ENCODE measurements at places on chromosomes 12 and 14.

DNA sequence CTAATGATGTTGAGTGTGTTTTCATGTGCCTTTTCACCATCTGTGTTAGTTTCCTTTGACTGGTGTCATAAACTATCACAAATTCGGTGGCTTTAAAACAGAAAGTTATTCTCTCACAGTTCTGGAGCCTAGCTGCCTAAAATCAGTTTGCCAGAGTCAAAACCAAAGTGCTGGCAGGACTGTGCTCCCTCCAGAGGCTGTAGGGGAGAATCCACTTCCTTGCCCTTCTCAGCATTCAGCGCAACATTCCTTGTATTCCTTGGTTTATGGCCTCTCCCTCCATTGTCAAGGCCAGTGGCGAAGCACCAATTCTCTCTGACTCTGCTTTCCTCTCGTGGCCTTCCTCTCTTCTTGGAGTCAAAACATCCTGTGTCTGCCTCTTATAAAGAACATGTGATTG is 174.2 kb upstream of the PDE3A start:
- H3K36me3 ChIP-seq, result no peaks in the 10 kb centered on the region
- no peak overlapping the region for H3K4me3 ChIP-seq
- H3K4me1 ChIP-seq, result no peaks in the 10 kb centered on the region
- no peak overlapping the region for H3K27ac ChIP-seq
- DNase-seq, result no peak

DNA sequence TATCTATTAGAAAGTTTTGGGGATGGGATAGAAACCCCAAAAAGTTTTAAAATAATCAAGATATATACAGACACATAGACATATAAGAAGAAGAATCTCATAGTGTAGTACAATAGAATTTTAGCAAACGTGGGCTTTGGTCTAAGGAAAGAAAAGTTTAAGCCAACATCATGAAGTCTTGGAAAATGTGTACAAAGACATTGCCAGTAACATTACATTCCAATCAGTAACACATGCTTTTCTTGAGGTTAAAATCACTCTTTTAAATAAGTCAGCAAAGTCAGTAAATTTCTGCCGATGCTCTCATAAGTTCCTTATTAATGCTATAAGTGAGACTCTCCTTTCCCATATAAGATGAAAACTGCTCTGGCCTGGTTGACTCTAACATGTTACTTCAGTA is 201.1 kb upstream of the LRIG3 start:
- H3K4me1 ChIP-seq, result no peaks in the 10 kb centered on the region
- H3K27ac ChIP-seq, result no peak overlapping the region
- no peaks in the 10 kb centered on the region for H3K36me3 ChIP-seq
- DNase-seq, result no peak
- no peak overlapping the region for H3K4me3 ChIP-seq
- H3K27me3 ChIP-seq, result no peaks in the 10 kb centered on the region

- H3K27me3 ChIP-seq, result no peaks in the 10 kb centered on the region
- H3K36me3 ChIP-seq, result peaks cover 8% of the 10 kb centered on the region
- H3K27ac ChIP-seq, result no peak overlapping the region
- DNase-seq, result no peak
- peaks cover 28% of the 10 kb centered on the region for H3K4me1 ChIP-seq
These were observed 3.5 kb downstream of the KICS2 start for GRCh38 chr12:64218597-64218996.

- no peak overlapping the region for H3K4me3 ChIP-seq
- H3K36me3 ChIP-seq, result no peaks in the 10 kb centered on the region
- H3K4me1 ChIP-seq, result no peaks in the 10 kb centered on the region
- H3K27ac ChIP-seq, result no peak overlapping the region
- DNase-seq, result no peak
These were observed 678.6 kb downstream of the BCL11B start for GRCh38 chr14:98593361-98593761.

Data from memory B cell (primary cell).